Stimulated activated CD4-positive, alpha-beta T cell treated with anti-CD3 and anti-CD28 coated beads, Interleukin-15, amount 100 ng/mL, for 1 hour (primary cell): ENCODE measurements at places on chromosomes 1 and 21.

- DNase-seq, result no peak
These were observed 35.9 kb upstream of the ZRANB2 start for GRCh38 chr1:71116729-71117128.

- no peak for DNase-seq
These were observed 857.0 kb downstream of the LTN1 start for GRCh38 chr21:28135646-28136045.

GRCh38 chr1:110902820-110903463 is 30.0 kb downstream of the CD53 start:
- DNase-seq, result no peak

DNA sequence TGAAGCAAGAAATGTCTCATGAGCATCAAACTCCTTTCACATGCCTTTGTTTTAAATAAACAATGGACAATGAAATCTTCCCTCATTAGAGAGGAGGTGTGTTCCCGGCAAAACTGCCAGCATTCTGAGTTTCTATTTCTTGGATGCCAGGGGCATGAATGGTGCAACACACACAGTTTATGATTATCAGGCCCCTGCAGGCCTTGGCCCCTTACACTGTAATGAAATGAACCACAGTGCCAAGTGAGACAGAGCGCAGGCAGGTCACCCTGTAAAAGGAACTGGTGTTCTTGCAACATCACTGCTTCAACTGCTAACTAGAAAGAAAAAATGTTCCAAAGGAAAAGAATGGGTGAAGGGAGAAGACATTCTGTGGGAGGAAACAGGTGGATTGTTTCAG is 3.8 kb upstream of the PIGC start:
- DNase-seq, result no peak

GRCh38 chr1:65459397-65459768 is 38.9 kb downstream of the LEPR start:
- DNase-seq, result no peak

DNA sequence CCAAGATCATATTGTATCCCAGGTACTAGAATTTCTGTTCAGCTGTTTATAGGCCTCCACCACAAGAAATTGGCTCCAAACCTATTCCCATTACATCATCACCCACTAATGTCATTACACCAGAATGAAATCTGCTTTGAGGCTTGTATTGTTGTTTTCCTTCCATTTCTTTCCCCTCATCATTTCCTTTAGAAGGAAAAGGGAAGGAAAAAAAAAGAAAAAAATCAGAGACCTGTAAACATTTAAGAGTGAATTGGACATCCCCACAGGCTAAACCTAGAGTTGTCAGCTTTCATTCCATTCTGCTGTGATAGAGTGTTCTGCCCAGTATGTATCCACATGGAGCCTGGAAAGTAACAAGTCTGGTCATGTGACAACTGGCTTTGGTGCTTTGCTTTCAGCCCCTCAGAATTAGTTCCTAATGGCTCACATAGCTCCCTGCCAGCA is 44.6 kb downstream of the NFYC start:
- DNase-seq, result no peak

DNA sequence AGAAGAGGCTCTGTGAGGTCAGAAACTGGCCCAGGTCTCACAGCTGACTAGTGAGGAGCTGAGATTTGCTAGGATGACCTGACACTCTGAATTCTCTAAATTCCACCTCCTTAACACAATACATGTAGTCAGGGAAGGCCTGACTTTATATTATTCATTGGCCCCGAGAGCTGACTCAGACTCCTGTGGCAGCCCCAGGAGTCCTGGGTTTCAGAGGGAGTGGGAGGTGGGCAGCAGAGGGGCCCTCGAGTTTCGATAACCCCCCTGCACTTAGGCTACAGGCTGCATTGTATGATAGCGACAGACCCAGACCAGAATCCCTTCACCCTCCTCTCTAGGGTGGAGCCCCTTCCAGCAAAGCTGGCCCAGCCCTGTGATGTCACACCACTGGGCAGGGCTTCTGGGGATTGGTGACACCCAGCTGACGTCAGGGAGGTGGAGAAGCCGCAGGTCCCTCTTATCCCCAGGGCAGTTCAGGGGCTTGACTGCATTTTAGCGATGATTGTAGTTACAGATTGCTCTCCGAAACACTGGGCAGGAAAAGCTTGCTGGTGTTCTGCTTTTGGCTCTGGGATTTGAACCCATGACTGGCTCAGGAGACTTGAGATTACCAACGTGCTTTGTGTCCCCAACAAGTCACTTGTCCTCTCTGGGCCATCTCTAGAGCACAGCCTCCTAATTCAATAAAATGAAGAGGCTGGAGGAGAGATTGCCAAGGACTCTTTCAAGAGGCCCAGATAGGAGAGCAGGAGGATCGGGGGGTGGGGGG is 17.0 kb upstream of the GPR37L1 start:
- DNase-seq, result no peak

GRCh38 chr21:46667741-46668380 is 32.4 kb downstream of the PRMT2 start:
- no peak for DNase-seq

GRCh38 chr1:73800376-73800775 is 397.6 kb downstream of the LRRIQ3 start:
- DNase-seq, result no peak

DNA sequence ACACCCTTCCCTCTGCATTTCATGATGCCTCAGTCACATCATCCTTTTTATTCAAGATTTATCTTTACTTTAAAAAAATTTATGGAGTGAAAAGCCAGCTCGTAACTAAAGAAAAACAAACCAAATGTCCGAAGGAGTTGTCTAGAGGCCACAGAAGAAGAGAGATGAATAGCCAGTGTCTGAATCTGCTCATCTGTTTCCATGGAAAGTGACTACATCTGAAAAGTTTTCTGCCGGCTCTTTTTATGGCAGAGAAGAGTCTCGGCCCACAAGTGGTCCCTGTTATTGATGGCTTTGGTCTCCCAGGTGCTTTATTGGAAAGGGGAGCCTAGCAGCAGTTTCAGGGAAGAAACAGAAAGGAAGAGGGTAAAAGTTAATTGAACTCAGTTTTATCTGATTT is 5.6 kb downstream of the EVA1C start:
- no peak for DNase-seq

DNA sequence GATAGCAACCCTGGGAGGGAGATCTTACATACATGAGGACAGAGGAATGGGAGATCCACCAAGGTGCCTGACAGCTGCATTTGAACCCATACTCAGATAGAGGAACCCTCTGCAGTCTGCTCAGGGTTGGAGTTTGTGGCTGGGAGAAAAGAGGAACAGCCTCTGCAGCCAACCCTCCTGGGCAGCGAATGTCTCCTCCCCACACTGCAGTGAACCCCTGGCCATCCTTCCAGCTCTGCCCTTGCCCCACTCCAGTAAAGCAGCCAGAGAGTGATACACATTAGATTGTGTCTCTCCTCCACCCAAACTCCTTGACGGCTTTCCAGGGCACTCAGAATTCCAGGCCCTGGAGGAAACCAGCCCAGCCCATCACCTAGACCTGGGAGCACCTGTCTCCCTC is 137.7 kb downstream of the RUNX1 start:
- no peak for DNase-seq

DNA sequence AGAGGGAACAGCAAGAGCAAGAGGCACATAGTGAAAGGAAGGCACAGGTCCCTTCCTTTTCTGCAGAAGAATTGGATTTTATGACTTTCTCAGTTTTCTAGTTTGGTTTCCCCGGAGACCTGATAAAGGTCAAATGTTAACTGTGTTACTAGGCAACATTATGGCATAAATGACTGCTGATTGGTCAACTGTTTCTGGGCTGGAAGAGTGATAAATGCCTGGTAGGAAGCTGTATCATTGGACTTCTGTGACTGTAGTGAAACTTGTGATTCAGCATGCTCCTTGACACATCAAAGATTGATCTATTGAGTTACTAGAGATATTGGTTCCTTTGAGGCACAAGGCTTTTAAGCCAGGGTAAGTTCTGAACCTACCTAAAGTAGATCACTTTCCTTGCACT is 55.7 kb downstream of the LRRC8C start:
- no peak for DNase-seq

DNA sequence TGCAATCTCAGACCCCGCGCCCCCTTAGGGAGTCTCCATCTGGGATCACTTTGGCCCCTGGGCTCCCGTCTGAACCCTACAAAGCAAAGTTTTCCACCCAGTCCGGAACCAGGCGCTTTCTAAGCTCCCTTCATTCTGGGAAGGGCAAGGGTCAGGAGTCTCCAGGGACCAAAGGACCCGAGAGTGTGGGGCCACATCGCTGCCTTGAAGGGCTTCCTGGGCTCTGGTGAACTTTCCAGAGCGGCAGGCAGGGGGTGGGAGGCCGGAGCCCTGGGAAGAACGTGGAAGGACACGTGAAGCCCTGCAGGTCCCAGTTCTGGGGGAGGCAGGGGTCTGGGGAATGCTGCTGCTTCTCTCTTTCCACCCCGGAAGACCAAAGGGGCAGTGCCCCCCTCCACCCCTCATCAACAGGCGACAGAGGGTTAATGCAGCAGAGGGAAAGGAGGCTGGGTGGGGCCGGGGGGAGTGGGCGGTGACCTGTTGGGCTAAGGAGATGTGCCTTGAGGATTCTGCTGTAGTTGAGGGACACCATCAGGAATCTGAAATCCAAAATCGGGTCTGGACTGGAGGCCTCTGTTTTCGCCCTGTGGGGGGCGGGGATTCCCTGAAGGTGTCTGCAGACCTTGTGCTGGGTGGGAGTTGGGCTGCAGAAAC is 734 bp downstream of the CDK18 start:
- DNase-seq, result no peak

- DNase-seq, result no peak
These were observed 7.2 kb upstream of the TMEM222 start for GRCh38 chr1:27314737-27315136.

DNA sequence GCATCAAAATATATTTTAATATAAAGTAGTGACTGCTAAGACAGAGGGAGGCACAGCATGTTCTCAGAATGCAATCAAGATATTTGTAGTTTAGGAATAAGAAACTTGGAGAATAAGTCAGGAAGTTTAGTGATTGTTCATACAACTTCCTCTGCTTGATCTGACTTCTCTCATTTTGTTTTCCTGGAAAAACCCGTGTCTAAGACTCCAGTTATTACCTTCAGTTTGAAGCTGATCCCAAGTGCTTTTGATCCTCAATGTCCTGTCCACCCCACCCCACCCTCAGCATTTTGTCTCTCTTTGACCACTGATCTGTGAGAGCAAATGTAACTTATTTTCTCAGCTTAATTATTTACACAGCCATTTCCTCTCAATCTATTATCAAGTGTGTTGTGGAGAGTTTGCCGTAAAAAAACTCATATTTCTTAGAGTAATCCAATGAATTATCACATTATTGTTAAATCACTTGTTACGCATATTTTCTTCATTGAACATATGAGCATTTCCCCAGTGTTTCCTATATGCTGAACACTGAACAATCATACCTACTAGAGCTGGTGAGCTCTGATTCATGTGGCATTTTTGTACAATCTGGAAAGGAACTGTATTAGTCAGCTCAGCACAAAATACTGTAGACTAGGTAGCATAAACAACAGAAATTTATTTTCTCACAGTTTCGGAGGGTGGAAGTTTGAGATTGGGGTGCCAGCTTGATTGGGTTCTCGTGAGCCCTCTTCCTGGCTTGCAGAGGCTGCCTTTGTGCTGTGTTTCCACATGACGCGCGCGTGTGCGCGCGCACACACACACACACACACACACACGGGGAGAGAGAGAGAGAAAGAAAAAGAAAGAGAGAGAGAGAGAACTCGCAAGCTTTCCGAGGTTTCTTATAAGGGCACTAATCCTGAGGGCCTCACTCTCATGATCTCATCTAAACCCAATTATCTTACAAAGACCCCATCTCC is 65.5 kb upstream of the DPYD start:
- no peak for DNase-seq

DNA sequence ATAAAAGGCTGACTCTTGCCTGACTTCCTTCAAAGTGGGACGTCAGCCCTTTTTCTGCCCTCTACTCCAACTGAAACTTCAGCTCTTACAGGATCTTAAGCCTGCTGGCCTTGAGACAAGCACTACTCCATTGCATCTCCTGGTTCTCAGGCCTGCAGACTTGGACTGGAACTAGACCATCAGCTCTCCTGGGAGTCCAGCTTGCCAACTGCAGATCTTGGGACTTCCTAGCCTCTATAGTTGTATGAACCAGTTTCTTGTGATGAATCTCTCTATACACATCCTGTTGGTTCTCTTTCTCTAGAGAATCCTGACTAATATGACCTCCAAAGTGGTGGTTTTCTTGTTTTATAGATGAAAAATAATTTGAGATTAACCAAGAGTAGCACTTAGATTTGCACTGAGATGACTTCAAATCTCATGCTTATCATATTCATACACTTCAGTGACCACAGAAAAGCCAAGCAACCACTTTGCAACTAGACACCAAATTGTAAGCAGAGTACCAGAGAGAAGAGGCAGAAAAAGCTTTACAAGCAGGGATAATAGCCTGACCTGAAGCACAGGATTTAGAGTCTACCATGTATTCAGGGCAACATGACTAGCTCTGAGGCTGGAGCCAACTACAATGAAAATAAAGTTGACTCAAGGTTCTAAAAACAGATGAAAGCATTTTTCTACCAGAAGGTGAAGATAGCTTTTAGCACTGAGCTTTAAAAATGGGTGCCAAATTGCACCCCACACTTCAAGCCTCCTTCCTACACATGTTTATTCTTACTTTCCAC is 661.3 kb upstream of the USP24 start:
- DNase-seq, result no peak

DNA sequence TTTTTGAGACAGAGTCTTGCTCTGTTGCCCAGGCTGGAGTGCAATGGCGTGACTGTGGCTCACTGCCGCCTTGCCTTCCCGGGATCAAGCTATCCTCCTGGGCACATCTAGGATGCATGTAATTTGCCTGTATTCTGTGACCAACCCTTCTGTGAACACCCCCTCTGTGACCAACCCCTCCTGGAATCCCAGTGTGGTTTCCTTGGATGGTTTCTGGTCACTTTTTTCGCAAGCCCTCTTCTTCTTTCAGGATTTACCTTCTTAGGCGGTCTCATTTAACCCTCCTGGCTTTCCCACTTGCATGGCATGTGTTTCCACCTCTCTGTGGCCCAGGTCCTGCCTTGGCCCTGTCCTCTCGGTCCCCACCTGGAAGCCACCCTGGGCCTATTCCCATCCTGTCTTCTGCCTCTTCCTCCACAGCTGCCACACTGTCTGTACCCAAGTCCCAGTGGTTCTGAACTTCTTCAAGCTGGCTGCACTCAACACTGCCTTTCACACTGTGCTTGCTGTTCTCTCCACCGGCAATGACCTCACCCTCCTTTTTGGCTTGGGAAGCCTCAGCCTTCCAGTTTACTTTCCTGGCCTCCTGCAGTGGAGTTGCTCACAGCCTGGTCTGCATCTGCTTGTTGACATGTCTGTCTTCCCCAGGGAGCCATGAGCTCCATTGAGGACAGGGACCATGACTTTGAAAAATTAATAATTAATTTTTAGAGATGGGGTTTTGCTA is 57.0 kb downstream of the DISC1 start:
- DNase-seq, result no peak

- DNase-seq, result no peak
These were observed 14.9 kb downstream of the FASLG start for GRCh38 chr1:172673761-172674160.

DNA sequence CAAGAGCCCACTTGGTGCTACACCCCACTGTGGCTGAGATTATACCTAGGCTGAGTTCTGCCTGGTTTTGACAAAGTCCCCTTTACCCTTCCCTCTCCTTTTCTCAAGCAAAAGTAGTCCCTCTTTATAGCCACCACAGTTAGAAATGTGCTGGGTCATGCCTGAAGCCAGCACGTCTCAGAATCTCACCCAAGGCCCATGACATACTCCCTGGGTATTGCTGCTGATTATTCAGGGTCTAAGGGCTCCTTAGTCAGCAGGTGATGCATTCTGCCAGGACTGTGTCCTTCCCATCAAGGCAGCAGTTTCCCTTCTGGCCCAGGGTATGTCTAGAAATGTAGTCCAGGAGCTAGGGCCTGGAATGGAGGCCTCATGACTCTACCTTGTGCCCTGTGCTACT is 67.3 kb upstream of the COX20 start:
- no peak for DNase-seq
